Activated T-cell treated with anti-CD3 and anti-CD28 coated beads for 4 hours (primary cell): ENCODE measurements at places on chromosomes 3 and 15.

DNA sequence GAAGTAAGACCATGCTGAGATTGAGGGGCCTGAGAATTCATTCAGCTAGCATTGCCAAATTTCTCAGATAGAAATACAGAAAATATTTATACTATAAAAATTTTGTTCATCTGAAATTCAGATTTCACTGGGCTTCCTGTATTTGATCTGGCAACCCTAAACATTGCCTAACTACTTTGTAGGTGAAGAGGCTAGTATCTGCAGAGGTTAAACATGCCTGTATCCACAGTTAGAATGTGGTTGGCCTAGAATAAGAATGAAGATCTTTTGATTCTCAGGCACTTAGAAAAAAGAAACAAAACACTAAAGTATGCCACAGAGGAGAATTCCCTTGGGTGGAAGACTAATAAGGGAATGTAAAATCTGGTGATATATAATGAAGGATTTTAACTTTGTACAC is 189.0 kb downstream of the DIPK2A start:
- DNase-seq = no peak

- DNase-seq = no peak
Observed at GRCh38 chr3:106392915-106393314, 524.1 kb upstream of the CBLB start.

DNA sequence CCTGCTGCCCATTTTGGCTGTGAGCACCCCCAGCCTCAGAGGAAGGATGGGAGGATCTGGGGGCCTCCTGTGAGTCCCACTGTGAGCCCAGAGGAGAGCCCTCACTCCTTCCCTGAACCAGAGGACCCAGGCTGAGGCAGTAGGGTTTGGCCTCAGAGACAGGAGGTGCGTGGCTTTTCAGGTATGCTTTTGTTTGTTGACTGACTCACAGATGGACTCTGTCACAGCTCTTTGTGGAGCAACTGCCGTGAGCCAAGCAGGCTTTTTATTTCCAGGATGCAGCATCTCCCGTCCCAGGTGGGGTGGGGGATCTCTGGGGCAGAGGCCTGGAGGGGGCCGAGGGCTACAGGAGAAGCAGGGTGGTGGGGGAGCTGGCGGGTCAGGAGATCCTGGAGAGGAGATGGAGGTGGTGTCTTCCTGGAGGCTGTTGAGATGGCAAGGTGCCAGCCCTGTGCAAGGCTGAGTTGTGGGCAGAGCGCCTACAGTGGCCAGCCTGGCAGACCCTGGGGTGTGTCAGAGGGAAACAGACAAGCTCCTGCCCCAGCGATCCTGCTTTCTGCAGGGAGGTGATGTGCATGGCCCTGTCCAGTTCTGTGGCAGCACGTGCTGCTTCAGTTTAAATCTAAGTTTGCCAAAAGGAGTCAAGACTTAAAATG is 24.0 kb downstream of the PLXNA1 start:
- DNase-seq = no peak

DNA sequence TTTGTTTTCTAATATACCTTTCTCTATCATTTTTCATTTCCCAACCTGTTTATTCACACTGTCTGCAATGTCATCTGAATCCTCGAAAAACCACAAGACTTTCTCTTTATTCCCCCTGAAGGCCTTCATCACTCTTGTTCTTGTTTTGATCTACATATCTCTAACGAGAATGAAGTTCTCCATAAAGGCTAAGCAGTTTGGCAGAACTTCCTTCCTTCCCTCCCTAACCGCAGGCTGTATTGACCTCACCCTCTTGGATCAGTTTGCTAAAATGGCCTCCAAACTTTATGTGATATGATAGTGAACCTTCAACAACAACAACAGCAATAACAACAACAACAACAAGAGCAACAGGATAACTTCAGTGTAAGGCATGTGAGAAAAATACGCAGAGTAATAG is 392.8 kb downstream of the TIGIT start:
- no peak for DNase-seq

DNA sequence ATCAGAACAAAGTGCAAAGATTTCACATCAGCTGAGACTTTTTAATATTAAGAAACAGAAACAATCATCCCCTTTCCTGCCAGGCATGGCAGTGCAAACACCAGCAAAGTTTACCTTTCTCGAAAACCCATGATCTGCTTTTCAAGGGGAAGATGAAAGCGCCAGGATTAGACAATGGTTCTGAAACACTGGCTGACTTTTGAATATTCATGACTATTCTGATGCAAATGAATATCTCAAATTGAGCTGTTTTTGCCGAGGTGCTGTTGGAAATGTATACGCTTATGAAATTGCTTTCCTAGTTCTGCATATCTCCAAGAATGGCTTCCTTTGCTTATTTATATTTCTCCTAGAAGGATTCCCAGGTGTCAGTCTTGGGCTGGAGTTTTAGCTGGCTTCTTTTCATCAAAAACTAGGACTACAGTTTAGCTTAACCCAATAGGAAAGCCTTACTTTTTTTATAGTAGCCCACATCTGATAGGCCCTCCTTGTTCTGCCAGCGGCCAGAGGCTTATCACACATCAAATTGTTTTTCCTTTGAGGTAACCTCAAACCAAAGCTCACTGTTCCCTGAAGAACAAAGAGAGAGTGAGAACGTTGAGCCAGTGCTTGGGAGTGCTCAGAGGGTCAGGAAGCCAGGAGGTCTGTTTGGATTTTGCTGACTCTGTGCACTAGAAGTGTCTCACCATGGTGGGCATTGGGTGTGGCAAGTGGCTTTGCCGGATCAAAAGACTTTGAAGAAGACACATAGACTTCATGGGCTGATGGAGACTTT is 74.0 kb upstream of the PLCL2 start:
- DNase-seq = no peak

DNA sequence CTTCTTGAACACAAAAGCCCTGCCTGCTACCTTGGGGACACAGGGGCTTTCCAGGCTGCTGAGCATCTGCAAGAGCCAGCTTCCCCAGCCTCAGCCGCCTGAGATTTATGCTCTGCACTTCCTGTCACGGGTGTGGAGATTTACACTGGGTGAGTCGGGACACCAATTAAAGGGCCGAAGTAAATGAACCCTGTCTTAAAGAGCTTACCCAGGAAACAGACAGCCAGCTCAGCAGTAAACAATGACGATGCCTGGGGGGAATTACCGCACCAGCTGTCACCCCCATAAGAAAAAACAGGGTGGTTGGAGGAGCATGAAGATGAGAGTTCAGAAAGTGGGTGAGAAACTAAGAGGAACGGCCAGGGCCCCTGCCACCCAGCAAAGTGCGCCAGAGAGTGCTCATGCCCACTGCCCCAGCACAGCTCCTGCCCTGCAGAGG is 37.5 kb upstream of the IQSEC1 start:
- DNase-seq = no peak

GRCh38 chr3:47907784-47908183 is 104.8 kb downstream of the DHX30 start:
- no peak for DNase-seq

GRCh38 chr3:44424758-44425157 is 52.7 kb downstream of the ZNF445 start:
- no peak for DNase-seq

DNA sequence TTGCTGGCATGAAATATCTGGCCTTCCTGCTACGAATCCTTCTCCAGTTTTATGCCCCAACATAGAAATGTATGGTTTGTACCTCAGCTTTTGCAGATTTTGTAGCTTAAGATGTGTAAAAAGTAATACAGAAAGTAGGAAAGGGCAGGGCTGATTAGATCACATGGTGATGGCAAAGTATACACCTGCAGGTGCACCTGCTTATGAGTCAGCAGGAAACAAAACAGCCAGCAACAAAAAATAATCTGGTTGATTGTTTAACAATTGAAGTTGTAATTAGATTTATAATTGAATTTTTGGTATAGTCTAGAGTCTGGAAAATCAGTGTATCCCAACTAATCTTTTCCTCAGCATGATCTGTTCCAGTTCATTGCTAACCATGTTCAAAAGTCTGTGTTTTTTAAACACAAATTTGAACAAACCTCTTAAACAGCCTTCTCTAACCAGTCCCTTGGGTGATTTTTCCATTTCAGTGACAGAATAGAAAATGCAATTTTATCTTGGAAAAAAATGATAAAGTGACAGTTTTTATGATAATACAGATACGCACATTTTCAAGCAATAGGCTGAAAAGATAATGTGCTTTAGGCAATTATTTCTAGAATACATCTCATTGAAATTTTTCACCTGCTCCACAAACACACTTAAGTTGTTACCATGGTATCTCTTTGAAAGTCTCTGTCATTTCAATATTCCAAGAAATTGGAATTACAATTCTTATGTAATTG is 477.4 kb downstream of the NAALADL2 start:
- no peak for DNase-seq

- no peak for DNase-seq
Observed at GRCh38 chr3:87856126-87856525, 202.7 kb downstream of the CGGBP1 start.

GRCh38 chr3:163196245-163196644 is 1699.6 kb downstream of the OTOL1 start:
- DNase-seq = no peak

DNA sequence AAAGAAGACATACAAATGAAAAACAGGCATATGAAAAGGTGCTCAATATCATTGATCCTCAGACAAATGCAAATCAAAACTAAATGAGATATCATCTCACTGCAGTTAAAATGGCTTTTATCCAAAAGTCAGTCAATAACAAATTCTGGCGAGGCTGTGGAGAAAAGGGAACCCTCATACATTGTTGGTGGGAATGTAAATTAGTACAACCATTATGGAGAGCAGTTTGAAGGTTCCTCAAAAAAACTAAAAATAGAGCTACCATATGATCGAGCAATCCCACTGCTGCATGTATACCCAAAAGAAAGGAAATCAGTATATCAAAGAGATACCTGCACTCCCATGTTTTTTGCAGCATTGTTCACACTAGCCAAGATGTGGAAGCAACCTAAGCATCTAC is 165.8 kb downstream of the PLCL2 start:
- no peak for DNase-seq

DNA sequence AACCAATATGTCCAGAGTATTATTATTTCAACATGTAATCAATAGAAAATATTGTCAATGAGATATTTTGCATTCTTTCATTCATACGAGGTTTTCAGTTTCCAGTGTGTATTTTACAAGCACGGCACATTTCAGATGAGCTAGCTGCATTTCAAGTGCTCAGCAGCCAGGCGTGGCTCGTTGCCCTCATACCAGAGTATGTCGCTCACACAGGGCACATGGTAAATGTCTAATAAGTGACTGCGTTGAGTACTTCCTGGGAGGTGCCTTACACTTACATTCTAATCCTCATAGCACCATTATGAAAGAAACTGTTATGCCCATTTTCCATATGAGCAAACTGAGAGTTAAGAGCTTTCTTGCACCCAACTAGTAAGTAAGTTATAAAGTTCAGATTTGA is 47.4 kb downstream of the TMEM266 start:
- DNase-seq = no peak

- DNase-seq = no peak
Observed at GRCh38 chr3:112407888-112408702, 75.1 kb downstream of the CD200 start.

GRCh38 chr3:41518626-41519025 is 319.3 kb downstream of the CTNNB1 start:
- DNase-seq = no peak

- DNase-seq = no peak
Observed at GRCh38 chr15:33722005-33722672, 246.2 kb upstream of the CHRM5 start.
